ENCODE measurements at places on chromosomes 5 and 9.

- DNase-seq = no peak
Observed at GRCh38 chr5:157819502-157820115, 39.3 kb downstream of the CLINT1 start.

DNA sequence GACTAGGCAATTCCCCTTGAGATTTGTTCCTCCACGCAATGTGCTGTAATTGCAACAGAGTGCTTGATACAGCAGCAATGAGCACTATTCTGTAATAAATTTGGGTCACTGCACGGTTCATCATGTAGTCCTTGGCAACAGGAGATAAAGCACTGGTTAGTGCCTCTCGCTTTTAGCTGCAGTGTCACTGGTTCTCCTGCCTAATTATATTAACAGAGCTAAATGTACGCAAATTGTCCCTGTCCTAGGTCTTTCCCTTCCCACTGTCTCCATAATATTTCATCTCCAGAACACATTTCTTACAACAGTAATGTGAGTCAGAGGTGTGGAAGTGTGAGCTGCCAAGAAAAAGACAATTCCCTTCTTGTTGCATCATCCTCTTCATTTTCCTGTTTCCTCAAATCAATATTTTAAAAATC, 553.1 kb downstream of the ZNF608 start:
- DNase-seq = no peak

- DNase-seq = peak; percentile 42
Observed at GRCh38 chr9:96418920-96419690, 935 bp upstream of the ZNF367 start.

DNA sequence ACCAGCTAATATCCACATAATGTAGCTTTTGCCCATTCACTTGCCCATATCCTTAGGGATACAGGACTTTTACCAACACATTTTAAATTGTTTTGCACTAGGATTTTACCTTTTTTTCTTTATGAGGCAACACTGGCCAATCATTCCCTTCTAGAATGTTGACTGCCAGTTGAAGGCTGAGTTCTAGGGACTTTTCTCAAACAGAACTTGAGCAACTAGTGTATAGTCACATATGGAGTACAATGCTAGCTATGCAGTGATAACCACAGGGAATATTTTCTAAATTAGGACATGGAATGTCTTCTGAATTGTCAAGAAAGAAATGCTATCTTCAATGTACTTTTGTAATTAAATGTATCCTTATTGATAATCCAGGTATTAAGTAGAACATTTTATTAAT, 133.6 kb downstream of the OXCT1 start:
- no peak for DNase-seq

- DNase-seq = no peak
Observed at GRCh38 chr5:113376640-113377039, 58.1 kb downstream of the TSSK1B start.

DNA sequence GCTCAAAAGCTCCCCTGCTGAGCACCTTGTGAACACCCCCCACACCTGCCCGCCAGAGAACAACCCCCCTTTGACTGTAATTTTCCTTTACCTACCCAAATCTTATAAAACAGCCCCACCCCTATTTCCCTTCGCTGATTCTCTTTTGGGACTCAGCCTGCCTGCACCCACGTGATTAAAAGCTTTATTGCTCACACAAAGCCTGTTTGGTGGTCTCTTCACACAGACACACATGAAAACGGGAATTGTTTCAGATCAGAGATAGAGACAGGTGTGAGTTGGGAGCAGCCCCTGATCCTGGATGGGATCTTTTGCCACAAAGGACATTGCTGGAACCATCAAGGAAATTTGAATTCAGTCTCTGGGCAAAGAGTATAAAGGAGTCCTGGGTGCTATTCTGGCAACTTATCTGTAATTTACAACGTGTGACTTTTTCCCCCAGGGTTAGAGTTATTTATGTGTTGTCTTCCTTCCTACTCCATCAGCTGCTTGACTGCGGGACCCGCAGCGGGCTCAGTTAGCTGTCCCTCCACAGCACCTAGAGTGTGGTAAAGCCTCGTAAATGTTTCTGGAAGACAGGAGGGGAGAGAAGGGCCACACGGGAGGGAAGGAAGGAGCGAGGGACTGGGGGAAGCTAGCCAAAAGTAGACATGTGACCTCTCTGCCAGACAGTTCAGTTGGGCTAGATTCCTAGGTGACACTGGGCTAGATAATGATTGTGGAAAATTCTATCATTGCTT, 437.0 kb downstream of the ZNF608 start:
- no peak for DNase-seq

DNA sequence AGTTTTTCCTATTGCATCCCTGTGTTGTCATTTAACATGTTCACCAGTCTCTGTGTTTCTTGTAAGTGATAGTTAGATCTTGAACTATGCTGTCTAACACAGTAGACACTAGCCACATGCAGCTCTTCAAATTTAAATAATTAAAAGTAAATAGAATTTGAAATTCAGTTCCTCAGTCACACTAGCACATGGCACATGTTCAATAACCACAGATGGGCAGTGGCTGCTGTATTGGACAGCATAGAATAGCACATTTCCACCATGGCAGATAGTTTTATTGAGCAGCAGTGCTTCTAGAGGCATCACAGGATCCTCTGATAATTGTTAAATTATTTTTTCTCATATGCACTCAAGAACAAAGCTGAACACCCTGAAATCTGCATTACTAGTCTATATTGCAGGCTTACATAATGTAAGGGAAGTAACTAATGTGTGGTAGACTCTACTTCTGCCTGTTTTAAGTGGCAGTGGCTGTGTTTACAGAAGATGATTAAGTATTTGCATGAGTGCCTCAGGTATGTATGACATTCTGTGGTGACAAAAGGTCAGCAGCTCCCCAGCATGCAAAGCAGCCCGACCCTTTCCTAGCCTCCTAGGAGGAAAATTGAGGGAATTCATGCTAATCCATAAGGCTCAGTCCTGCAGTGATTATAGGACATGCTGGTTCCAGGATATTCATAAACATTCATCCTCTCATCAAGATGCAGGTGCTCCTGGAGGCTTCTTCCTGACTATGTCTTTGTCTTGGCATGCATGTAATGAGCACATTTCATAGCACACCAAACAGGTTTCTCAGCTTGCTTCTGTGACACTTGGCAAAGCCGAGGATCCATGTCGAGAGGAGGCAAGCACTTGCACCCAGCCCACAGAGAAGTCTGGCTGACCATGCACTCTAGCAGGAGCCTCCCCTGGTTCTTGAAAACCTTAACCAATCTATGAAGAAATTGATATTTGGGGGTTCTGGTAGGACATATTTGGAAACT, 45.5 kb downstream of the SH3RF2 start:
- no peak for DNase-seq

GRCh38 chr5:151058891-151059489, 21.8 kb downstream of the TNIP1 start:
- DNase-seq = no peak

GRCh38 chr5:57302164-57302563, 128.3 kb downstream of the GPBP1 start:
- DNase-seq = peak; percentile 15

DNA sequence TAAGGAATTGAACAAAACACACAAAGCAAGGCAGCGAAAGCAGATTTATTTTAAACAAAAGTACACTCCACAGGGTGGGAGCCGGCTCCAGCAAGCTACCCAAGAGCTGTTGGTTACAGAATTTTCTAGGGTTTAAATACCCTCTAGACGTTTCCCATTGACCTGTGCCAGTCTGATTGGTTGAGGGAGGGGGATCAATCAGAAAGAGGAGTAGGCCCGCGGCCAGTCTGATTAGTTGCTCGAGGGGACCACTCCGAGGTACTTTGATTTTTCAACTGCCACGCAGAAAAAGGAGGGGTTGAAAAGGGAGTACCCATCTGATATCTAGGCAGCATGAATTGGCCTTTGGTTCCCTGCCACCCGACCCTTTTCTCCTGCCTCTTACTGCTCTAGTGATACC, 998 bp downstream of the SRP19 start:
- DNase-seq = no peak

DNA sequence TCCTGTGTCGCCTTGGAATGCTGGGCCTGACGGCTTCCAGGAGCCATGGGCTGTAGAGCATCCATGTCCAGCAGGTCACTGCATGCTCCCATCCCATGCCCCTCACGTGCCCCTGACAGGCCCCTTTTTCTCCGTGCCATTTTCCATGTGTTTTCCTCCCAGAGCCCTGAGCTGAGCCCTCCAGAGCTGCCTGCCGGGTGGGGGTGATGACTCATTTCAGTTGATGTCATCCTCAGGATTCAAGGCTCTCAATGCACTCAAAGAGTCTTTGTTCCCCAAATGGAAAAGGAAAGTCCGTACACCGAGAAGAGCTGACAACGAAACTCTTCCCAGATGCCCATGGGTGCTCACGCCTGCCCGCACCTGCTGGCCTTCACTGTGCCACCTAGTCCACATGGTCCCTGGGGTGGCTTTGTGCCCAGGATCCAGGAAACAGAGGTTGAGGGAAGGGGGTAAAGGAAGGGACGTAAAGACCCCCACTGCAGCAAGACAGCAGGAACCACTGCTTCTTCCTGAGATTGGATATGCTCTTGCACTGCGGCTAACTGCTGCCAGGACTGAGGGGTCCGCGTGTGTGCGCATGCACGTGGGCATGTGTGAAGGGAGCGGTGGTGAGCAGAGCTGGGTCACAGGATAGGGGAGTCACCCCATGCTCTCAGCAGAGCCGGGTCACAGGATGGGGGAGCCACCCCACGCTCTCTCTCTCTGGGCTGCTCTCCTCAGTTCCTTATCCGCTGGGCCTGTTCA, 27.6 kb downstream of the COL15A1 start:
- DNase-seq = no peak

DNA sequence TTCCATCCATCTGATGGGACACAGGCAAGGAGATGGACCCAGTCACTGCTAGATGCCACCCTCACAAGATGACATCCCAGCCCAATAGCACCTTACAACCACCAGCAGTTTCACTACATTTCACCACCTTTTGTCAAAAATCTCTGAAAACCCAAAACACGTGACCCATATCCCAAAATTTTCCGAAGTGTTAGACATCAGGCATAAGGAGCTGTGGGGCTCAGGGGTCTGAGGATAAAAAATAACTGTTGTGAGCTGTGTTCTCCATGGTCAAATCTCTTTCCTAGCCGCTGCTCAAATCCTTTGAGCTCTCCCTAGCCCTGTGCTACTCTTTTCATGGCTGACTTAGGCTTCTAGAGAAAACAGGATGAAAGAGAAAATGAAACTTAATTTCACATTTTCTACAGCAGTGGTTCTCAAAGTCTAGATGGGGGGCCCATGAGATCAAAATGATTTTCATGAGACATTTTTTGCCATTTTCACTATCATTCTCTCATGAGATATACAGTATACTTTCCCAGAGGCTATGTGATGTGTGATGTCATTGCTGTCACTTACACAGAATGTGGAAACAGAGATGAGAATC, 40.7 kb downstream of the TIMD4 start:
- no peak for DNase-seq

- DNase-seq = no peak
Observed at GRCh38 chr5:58629271-58630159, 46.6 kb downstream of the RAB3C start.

GRCh38 chr5:123690821-123691220, 178.8 kb downstream of the CSNK1G3 start:
- DNase-seq = no peak

DNA sequence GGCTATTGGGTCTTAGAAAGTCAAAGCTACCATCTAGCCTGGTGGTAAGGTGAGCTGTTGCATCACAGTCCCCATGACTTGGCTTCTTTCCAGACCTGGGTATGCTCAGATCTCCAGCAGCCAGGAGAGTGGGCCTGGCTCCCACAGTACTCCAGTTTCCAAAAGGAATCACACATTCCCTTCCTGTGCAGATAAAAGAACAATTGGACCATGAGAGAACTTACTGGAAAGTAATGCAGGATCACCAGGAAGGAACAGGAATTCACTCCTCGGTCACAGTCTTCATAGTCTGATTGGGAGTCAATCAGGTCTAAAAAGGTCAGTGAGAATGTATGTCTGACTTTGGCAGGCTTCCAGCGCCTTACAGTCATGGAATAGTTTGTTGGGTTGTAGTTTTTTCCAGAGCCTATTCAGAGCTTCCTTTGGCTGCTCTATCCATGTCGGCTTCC, 47.8 kb upstream of the CD180 start:
- DNase-seq = no peak

- DNase-seq = no peak
Observed at GRCh38 chr5:175678074-175678473, 20.2 kb downstream of the HRH2 start.

DNA sequence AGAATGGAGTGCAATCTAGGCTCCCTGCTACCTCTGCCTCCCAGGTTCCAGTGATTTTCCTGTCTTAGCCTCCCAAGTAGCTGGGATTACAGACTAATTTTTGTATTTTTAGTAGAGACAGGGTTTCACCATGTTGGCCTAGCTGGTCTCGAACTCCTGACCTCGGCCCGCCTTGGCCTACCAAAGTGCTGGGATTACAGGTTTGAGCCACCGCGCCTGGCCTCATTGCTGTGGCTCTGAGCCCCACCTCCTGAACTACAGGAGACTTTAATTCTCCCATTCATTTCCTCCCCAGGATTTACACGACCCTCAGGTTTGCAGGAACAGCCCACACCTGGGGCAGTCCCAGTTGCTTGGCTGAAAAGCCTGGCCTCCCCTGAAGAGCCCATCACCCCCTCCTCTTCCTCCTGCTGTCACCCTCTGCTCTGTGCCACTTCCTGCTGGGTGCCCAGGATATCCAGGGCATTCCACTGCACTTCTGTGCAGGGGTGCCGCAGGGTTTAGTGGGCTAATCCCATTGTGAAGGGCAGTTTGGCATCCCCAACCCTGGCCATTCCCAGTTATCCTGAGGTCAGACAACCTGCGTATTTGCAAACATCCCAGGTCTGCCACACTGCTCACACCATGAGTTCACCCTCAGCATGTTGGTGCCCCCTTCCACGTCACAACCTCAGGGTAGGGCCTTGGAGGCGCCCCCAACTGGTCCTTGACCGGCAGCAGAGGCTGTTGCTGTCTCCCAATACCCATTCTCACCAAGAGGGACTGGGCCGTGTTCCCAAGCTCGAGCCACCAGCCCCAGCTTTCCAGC, 265.0 kb upstream of the IRX4 start:
- no peak for DNase-seq

DNA sequence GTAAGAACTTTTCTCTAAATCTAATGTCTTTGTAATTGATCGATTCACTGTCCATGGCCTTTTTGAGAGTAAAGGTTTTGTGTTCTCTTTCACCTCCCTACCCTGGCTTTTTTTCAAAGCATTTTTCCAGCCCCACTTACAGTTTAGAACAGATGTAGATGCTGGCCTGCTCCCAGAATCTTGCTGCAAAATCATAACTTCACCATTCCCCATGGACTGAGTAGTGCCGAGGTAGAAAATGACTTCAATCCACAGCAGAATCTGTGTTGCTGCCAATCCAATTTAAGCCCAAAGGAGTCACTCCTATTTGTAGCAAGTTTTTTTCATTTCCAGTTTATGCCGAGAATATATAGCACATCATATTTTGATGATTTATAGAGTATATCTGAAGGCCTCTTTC, 46.5 kb upstream of the CEMIP2 start:
- DNase-seq = no peak

- DNase-seq = no peak
Observed at GRCh38 chr9:20271723-20272122, 350.6 kb downstream of the MLLT3 start.

- no peak for DNase-seq
Observed at GRCh38 chr5:163387589-163388343, 49.6 kb upstream of the CCNG1 start.

Data from stimulated activated CD4-positive, alpha-beta T cell treated with anti-CD3 and anti-CD28 coated beads, Interleukin-4, amount 100 ng/mL, for 1 hour (primary cell).